Activated CD4-positive, alpha-beta T cell treated with anti-CD3 and anti-CD28 coated beads for 48 hours (primary cell): ENCODE measurements at places on chromosomes 16 and 17.

DNA sequence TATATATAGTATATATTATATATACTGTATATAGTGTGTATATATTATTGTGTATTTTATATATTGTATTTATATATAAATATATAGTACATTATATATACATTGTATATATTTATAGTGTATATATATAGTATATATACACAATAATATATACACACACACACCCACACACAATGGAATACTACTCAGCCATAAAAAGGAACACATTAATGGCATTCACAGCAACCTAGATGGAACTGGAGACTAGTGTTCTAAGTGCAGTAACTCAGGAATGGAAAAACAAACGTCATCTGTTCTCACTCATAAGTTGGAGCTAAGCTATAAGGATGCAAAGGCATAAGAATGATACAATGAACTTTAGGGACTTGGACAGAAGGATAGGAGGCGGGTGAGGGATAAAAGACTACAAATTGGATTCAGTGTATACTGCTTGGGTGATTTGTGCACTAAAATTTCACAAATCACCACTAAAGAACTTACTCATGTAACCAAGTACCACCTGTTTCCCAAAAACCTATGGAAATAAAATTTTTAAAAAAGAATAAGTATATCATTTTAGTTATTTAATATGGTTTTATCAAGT, 201.9 kb upstream of the CDH11 start:
- DNase-seq = no peak

- DNase-seq = no peak
These were observed 452.4 kb upstream of the RBFOX1 start for GRCh38 chr16:6880263-6880662.

DNA sequence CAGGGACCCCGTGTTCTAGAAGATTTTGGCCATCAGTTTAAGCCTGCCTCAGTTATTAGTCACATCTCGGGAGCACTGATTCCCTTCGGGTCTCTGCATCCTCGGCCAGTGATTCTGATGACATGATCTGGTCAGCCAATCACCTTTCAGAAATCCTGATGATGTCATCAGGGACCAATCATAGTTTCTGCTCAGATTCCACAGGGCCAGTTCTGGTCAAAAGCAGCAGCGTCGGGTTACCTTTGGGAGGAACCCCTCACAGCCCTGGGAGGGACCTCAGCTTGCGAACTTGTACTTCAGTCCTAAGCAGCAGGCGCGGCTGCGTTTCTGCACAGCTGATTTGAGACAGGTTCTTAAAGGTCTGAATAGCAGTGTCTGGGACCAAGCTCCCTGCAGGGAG, 13.9 kb downstream of the KDM8 start:
- DNase-seq = no peak

GRCh38 chr16:55506083-55506482, 2.8 kb upstream of the LPCAT2 start:
- DNase-seq = no peak

GRCh38 chr17:36149296-36149820, 27.1 kb downstream of the TBC1D3B start:
- DNase-seq = no peak

DNA sequence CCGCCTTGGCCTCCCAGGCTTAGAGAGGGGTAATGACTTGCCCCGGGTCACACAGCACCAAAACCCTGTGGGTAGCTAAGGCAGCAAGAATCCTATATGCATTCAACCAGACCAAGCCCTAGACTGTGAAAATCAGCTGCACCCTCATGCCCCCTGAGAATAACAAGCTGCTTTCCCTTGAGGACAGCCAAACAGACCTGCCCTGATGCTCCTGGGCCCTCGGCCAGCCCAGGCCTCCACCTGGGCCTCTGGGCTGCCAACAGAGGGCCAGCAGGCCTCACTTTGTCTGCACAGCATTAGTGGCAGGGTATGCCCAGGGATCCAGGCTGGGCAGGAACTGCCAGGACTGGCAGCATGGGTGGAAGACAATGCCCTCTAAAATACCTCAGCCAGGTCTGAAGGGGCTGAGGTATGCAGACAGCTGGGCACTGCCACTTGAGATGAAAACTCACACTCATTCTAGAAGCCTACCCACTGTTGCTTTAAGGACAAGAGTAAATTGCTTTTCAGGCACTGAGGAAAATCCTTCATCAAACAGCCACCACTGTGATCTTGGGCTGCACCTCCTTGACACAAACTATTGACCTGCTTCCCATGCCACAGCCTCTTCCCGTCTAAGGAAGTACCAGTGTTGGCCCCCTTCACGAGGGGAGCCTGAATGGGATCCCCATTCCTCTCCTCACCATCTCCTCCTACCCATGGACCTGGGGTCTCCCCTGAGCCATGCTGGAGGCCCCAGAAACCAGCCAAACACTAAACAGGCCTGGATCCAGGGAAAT, 8.8 kb downstream of the ST3GAL2 start:
- no peak for DNase-seq

DNA sequence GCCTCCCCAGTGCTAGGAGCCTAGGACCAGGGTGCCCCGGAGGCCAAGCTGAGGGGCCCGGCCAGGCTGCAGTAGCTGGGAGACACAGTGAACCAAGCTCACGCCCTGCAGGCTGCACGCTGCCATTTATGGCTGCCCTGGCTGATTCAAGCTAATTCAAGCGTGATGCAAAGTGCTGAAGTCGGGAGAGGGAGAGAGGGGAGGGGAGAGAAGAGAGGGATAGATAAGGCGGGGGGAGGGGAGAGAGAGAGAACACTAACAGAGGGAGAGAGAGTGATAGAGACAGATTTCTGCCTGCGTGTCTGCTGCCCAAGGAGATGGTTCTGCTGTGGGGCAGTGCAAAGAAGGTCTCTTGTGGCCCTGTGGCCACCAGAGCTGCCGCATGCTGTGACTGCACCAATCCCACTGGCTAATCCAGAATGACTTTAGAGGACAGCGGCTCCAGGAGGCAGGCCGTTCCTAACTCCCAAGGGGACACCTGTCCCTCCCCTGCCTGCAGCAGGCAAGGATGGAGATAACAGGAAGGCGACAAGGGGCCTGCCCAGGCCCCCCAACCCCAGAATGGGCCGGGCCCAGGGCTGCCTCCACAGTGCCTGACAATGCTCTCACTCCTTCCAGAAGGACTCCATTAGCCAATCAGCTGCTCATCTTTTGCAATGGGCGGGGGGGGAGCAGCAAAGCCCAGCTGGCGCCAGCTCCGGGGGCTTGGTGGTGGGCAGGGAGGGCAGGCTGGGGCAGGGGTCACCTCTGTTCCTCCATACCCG, 12.9 kb downstream of the MXRA7 start:
- no peak for DNase-seq

DNA sequence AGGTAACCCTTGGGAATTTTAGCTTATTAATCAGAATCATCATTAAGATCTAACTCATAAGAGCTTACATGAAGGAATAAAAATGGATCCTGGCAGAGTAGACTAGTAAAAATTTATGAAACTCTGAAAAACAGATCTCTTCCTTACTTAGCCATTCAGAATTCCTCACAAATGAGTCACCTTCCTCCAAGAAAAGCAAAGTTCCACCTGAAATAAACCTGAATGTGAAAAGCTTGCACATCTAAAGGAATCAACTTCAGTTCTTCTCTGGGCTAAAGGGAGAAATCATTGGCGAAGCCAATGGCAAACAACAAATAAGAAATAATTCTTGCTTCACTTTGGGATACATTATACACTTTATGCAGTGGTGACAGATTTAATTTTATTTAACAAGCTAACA, 22.7 kb downstream of the MYO1D start:
- DNase-seq = no peak

DNA sequence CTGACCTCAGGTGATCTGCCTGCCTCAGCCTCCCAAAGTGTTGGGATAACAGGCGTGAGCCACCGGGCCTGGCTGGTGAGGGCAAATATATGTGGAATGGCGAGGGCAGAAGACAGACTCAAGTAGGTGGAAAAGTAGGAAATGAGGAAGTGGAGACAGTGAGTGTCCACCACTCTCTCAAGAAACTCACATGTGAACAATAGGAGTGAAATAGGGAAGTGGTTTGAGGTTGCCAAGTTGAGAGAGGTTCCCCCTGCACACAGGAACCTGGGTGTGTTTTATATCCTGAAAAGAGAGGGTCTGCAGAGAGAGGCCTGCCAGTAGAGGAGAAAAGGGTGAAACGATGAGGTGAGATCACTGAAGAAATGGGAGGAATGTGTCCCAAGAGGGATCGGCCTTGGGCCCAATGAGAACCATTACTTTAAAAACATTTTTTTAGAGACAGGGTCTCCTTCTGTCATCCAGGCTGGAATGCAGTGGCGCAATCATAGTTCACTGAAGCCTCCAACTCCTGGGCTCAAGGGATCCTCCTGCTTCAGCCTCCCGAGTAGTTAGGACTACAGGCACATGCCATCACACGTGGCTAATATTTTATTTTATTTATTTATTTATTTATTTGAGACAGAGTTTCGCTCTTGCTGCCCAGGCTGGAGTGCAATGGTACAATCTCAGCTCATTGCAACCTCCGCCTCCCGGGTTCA, 17.1 kb upstream of the CORO1A start:
- DNase-seq = no peak
